Activated CD8-positive, alpha-beta memory T cell treated with anti-CD3 and anti-CD28 coated beads, Interleukin-2, amount 50 U/mL, for 48 hours (primary cell): ENCODE measurements at places on chromosomes 4 and X.

DNA sequence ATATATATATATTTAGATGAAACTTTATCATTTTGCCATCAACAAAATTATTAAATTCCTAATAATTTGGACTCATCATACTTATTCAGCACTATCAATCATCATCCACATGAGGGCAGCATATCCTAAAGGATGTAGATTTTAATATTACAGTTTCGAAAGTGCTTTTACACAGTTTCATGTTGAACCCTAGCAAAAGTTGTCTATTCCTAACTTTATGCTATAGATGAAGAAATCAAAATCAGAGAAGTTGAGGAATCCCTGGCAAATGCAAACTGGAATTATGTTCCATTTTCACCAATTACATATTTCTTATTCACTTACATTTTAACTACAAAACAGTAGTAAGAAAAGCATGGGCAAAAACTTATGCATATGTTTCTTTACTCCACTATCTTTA, 36.6 kb upstream of the UGT2A1 start:
- no peak for DNase-seq

DNA sequence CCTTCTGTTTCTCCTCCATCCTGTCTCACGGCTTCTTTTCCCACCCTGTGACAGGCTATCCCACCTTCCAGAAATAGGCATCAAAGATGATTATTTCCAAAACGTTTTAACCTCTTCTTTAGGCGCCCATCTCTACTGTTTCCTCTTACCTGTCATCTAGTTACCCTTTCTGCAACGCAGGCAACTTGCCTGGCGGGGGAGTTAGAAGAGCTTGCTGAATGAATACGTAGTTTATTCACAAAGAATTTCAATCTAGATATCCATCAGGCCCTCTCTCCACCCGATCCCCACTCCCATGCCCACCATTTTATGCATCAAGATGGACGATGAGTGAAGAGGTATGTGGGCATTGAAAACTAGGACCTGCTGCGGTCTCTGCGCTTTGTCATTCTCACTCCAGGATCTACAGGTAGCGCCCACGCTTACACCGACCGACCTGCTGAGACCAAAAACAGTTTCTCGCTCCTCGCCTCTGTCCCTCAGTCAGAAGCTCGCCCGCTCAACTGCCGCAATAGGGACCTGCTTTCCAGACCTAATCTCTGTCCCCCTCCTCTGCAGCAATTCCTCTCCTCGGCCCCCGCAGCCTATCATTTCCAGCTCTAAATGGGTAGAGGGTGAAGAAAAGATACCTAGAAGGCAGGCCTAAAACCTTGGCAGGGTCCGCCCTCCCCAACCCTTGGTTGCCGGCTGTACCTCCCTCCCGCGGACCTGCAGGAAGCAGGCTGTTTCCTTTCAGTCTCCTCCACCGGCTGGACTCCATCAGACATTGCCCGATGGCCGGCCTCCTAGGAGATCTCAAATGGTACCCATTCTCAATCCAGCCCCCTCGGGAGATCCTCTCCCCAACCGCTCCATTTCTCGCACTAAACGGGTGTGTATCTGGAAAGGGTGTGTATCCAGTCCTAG, 624 bp downstream of the BEX5 start:
- DNase-seq, result peak; percentile 53

DNA sequence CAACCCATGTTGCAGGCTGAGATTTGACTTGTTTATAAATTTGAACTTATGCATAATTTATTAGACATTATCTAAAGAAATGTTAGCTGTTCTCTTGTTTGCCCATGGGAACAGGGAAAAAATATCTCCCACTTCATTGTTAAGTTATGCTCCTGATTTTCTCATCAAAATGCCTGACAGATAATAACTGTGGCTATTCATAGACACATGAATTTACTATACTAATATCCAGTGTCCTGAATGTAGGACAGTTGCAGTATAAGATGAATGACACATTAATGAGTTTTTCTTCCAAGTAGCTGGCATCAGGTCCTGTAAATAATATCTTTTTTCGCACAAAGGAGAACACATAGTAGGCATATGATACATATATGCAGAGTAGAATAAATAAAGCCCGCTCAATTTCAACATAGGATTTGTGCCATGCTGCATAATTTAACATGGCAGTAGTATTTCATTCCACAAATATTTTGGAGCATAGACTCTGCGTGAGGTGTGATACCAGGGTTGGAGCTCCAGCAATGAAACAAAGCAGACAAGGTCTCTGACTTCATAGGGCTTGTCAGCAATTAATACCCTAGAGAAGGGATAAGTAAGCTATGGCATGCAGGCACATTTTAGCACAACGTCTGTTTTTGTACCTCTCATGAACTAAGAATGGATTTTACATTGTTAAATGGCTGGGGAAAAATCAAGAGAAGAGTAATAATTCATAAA, 40.4 kb upstream of the DDX53 start:
- DNase-seq, result no peak

DNA sequence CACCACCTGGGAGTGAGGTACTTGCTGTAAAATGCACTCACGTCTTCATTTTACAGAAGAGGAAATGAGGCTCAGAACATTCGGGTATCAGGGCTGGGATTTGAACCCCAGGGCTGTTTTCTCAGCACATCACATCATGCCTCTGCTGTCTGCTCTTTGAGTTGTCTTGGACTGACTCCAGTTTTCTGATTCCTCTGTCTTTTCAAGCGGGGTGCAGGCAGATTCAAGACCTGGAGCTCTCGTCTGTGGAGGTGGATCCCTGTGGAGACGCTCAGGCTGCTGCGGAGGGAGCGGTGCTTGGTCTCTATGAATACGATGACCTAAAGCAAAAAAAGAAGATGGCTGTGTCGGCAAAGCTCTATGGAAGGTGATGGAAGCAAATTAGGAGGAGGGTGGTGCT, 6.3 kb downstream of the LAP3 start:
- no peak for DNase-seq

GRCh38 chr4:119221412-119221811, 8.9 kb downstream of the USP53 start:
- DNase-seq, result no peak

- DNase-seq, result no peak
Measured at GRCh38 chr4:76022031-76022430, 1.3 kb downstream of the CXCL10 start.
